Peyer's patch (tissue), 4 donors: ENCODE measurements at places on chromosomes 16 and 17. TPM values are rescaled to one million over a fixed set of nuclear protein-coding genes. Genes with fewer than 3 reads are reported as not detected.

The IRF8 gene
- 67.0 TPM for total RNA-seq

The ZNF597 gene
- 1.1 TPM for total RNA-seq

The SAMD14 gene
- 1.5 TPM for total RNA-seq

The CHST5 gene
- total RNA-seq = 160 TPM

The RUNDC1 gene
- 37.3 TPM for total RNA-seq

The MT1H gene
- total RNA-seq = 30.1 TPM

The KRTAP4-4 gene
- total RNA-seq = not detected

The CCDC78 gene
- total RNA-seq = 2.1 TPM

The TLCD1 gene
- total RNA-seq = 6.8 TPM

The CARHSP1 gene
- total RNA-seq = 45.0 TPM

The SBK1 gene
- 1.6 TPM for total RNA-seq

The CSH1 gene
- total RNA-seq = not detected

The BAHCC1 gene
- total RNA-seq = 28.1 TPM

The CLEC16A gene
- 37.8 TPM for total RNA-seq

The ARHGAP44 gene
- total RNA-seq = 13.4 TPM

The CCL16 gene
- total RNA-seq = not detected

The AATK gene
- 23.9 TPM for total RNA-seq

The COTL1 gene
- 29.6 TPM for total RNA-seq

The EVPLL gene
- 0.67 TPM for total RNA-seq

The EME2 gene
- total RNA-seq = 54.6 TPM

The NXPH3 gene
- 0.94 TPM for total RNA-seq

The KCNJ2 gene
- 2.9 TPM for total RNA-seq

The AANAT gene
- total RNA-seq = not detected

The CDH5 gene
- total RNA-seq = 5.3 TPM

The RDM1 gene
- 1.9 TPM for total RNA-seq

The NOG gene
- total RNA-seq = not detected

The CRYM gene
- 6.4 TPM for total RNA-seq

The MT4 gene
- not detected for total RNA-seq

The PDPR gene
- 34.0 TPM for total RNA-seq

The MT1E gene
- 53.9 TPM for total RNA-seq

The SALL1 gene
- 0.53 TPM for total RNA-seq

The OR2C1 gene
- total RNA-seq = not detected

The HSD3B7 gene
- 38.8 TPM for total RNA-seq

The CTRB1 gene
- not detected for total RNA-seq

The CFAP119 gene
- 5.1 TPM for total RNA-seq

The KCNG4 gene
- not detected for total RNA-seq

The KRTAP1-1 gene
- not detected for total RNA-seq

The KRTAP4-6 gene
- total RNA-seq = not detected
